Progenitor cell of endocrine pancreas (in vitro differentiated cells): ENCODE measurements at places on chromosomes 5 and 9. TPM values are rescaled to one million over a fixed set of nuclear protein-coding genes. Genes with fewer than 3 reads are reported as not detected.

GRCh38 chr9:136693490-136694162 lies 6.4 kb upstream of the AGPAT2 start:
- H3K4me1 ChIP-seq = peaks cover 24% of the 10 kb centered on the region
- H3K27me3 ChIP-seq = peaks cover 6% of the 10 kb centered on the region
- no peak overlapping the region for H3K4me3 ChIP-seq
- peak overlapping the region; percentile 73 for H3K27ac ChIP-seq
- DNase-seq = no peak

- peaks cover 3% of the 10 kb centered on the region for H3K27me3 ChIP-seq
- peaks cover 3% of the 10 kb centered on the region for H3K4me1 ChIP-seq
- peak overlapping the region; percentile 34 for H3K27ac ChIP-seq
- no peak for DNase-seq
- no peaks in the 10 kb centered on the region for H3K36me3 ChIP-seq
Measured at GRCh38 chr9:88746029-88746742, 211.2 kb downstream of the NXNL2 start.

GRCh38 chr9:110687497-110687896 lies 18.9 kb downstream of the MUSK start:
- DNase-seq = no peak
- no peaks in the 10 kb centered on the region for H3K27me3 ChIP-seq
- no peak overlapping the region for H3K4me3 ChIP-seq
- no peak overlapping the region for H3K27ac ChIP-seq
- no peaks in the 10 kb centered on the region for H3K4me1 ChIP-seq

PGM5 gene
- 3.6 and 3.9 TPM in 2 replicates for total RNA-seq

TAF11L10 gene
- total RNA-seq = not detected in 2 replicates

GRCh38 chr5:10913841-10914240 lies 152.8 kb upstream of the DAP start:
- DNase-seq = no peak
- peaks cover 10% of the 10 kb centered on the region for H3K27me3 ChIP-seq
- H3K36me3 ChIP-seq = no peaks in the 10 kb centered on the region
